ENCODE measurements at places on chromosomes 1 and 21. TPM values are rescaled to one million over a fixed set of nuclear protein-coding genes. Genes with fewer than 3 reads are reported as not detected.
A peak's percentile ranks its signal among the peaks of the same experiment; 100 is the strongest.

DNA sequence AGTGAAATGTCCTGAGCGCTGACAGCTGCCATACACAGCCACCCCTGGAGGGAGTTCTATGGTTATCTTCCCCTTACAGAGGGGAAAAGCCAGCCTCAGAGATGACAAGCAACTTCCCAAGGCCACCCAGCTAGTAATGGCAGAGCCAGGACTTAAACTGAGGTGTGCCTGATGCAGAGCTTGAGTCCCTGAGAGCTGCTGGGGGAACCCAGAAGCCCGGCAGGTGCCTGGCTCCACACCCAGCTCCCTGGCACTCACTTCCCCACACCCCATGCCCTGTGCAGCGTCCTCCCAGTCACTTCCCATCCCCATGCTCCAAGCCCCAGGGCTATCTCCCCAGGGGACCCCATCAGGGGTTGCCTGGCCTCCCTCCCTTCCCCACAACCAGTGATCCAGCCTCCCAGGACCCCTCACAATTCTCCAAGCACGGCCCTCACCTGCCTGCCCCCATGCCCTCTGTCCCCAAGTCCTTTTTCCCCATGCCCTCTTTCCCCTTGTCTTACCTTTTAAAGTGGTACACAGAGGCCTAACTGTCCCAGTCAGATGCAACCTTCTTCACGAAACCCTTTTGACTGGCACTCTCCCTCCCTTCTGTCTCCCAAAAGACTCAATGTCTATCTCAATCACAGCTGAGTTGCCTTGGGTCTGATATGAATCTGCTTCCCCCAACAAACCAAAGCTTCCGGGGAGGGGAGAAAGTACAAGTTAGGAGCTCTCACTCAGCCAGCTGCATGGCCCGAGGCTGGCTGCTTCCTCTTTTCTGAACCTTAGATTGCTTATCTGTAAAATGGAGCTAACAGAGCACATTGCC is 39.8 kb upstream of the LRP8 start:
- peak; percentile 63 for DNase-seq
- H3K27me3 ChIP-seq = no peaks in the 10 kb centered on the region
- H3K36me3 ChIP-seq = no peaks in the 10 kb centered on the region
- H3K27ac ChIP-seq = peak overlapping the region; percentile 77
- peaks cover 18% of the 10 kb centered on the region for H3K4me1 ChIP-seq

GRCh38 chr1:63023171-63023570 is 239.2 kb downstream of the ATG4C start:
- no peak for DNase-seq
- H3K4me1 ChIP-seq = no peaks in the 10 kb centered on the region
- H3K27ac ChIP-seq = no peak overlapping the region

DNA sequence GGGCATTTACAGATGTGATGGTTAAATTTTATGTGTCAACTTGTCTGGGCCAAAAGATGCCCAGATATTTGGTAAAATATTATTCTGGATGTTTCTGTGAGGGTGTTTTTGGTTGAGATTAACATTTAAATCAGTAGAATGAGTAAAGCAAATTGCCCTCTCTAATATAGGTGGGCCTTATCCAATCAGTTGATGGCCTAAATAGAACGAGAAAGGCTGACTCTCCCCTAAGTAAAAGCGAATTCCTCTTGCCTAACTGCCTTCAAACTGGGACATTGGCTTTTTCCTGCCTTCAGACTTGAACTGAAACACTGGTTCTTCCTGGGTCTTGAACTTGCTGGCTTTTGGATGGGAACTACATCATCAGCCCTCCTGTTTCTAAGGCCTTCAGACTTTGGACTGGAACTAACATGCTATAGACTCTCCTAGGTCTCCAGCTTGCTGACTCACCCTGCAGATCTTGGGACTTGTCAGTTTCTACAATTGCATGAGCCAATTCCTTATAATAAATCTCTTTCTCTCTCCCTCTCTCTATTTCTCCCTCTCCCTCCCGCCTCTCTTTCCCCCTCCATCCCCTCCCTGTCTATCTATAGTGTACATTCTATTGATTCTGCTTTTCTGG is 10.2 kb upstream of the NAV1 start:
- no peak overlapping the region for H3K4me3 ChIP-seq
- no peak for DNase-seq
- no peak overlapping the region for H3K27ac ChIP-seq
- peaks cover 29% of the 10 kb centered on the region for H3K36me3 ChIP-seq

DNA sequence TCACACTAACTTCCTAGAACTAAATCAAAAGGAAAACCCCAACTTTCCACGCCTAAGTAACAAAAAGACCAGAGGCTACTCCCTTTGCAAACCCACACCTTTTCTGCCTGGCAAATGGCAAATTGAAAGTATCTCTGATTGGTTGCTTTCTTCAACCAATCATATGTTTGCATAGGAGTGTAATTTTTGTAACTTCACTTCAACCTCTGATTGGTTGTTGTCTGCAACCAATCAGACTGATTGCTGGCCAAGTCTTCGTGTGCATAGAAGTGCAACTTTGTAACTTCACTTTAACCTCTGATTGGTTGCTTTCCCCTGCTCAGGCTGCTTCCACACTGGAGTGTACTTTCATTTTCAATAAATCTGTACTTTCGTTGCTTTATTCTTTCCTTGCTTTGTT is 36.9 kb upstream of the PADI2 start:
- peaks cover 15% of the 10 kb centered on the region for H3K36me3 ChIP-seq
- H3K27ac ChIP-seq = no peak overlapping the region
- no peak for DNase-seq
- H3K4me3 ChIP-seq = no peak overlapping the region
- H3K27me3 ChIP-seq = peaks cover 23% of the 10 kb centered on the region

DNA sequence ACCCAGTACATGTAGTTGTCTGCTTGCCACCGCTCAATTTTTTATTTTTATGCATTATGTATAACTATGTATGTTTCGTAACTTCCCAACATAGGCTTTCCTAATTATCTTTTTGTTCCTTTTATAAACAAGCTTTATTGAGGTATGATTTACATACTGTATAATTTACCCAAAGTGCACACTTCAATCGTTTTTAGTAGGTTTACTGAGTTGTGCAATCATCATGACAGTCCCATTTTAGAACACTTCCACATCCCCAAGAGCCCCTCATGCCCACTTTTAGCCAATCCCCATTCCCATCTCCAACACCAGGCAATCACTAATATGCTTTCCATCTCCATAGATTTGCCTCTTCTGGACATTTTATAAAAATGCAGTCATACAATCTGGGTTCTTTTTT is 14.3 kb upstream of the SLC1A7 start:
- no peaks in the 10 kb centered on the region for H3K4me1 ChIP-seq
- no peak for DNase-seq
- H3K27ac ChIP-seq = no peak overlapping the region
- no peak overlapping the region for H3K4me3 ChIP-seq
- H3K27me3 ChIP-seq = peaks cover 2% of the 10 kb centered on the region

GRCh38 chr1:74592580-74593355 is 80.4 kb upstream of the LRRC53 start:
- DNase-seq = no peak
- no peak overlapping the region for H3K27ac ChIP-seq
- H3K4me3 ChIP-seq = no peak overlapping the region

DNA sequence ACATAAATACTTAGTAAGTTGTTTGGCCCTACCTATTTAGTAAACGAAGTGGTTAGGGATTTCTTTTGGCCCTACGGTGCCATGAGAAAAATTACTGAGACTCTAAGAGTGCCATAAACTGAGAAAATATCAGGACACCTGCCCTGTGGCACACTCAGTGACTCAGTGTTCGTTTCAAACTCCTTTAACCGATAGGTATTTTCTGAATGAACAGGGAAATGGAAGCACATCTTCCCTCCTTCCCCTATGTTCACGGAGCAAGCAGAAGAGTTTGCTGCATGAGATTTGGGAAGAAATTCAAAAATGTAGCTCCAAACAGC is 134.2 kb downstream of the KAZN start:
- no peak overlapping the region for H3K27ac ChIP-seq
- H3K27me3 ChIP-seq = peaks cover 9% of the 10 kb centered on the region
- H3K4me1 ChIP-seq = no peaks in the 10 kb centered on the region
- H3K4me3 ChIP-seq = no peak overlapping the region
- no peaks in the 10 kb centered on the region for H3K36me3 ChIP-seq

- H3K36me3 ChIP-seq = no peaks in the 10 kb centered on the region
- H3K27me3 ChIP-seq = peaks cover 8% of the 10 kb centered on the region
- no peak overlapping the region for H3K27ac ChIP-seq
- peaks cover 27% of the 10 kb centered on the region for H3K4me1 ChIP-seq
- peak; percentile 18 for DNase-seq
- H3K4me3 ChIP-seq = no peak overlapping the region
Observed at GRCh38 chr1:204319462-204319861, 40.3 kb downstream of the PLEKHA6 start.

GRCh38 chr1:33848205-33848937 is 15.5 kb upstream of the HMGB4 start:
- DNase-seq = no peak
- H3K27me3 ChIP-seq = no peaks in the 10 kb centered on the region
- H3K4me3 ChIP-seq = no peak overlapping the region
- H3K27ac ChIP-seq = no peak overlapping the region
- no peaks in the 10 kb centered on the region for H3K4me1 ChIP-seq

DNA sequence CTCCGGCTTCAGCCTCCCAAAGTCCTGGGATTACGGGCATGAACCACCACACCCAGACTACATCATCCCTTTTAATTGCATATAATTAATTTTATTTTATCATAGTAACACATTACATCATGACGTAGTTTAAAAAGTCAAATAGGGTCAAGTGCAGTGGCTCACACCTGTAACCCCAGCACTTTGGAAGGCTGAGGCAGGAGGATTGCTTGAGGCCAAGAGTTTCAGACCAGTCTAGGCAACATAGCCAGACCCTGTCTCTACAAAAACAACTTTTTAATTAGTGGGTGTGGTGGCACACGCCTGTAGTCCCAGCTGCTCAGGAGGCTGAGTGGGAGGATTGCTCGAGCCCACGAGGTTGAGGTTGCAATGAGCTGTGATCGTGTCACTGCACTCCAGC is 20.7 kb downstream of the EFNA3 start:
- H3K4me3 ChIP-seq = no peak overlapping the region
- no peak for DNase-seq
- H3K27me3 ChIP-seq = peaks cover 13% of the 10 kb centered on the region
- H3K36me3 ChIP-seq = no peaks in the 10 kb centered on the region
- no peak overlapping the region for H3K27ac ChIP-seq

GRCh38 chr21:41767606-41768436 is 969 bp upstream of the RIPK4 start:
- peak; percentile 21 for DNase-seq
- H3K4me1 ChIP-seq = peaks cover 21% of the 10 kb centered on the region
- H3K4me3 ChIP-seq = peak overlapping the region; percentile 72
- H3K36me3 ChIP-seq = peaks cover 2% of the 10 kb centered on the region
- no peak overlapping the region for H3K27ac ChIP-seq

GRCh38 chr1:7671676-7672075 is 99.4 kb upstream of the VAMP3 start:
- peaks cover 5% of the 10 kb centered on the region for H3K27me3 ChIP-seq
- no peak overlapping the region for H3K27ac ChIP-seq
- no peaks in the 10 kb centered on the region for H3K36me3 ChIP-seq
- no peak overlapping the region for H3K4me3 ChIP-seq
- H3K4me1 ChIP-seq = no peaks in the 10 kb centered on the region
- DNase-seq = no peak

DNA sequence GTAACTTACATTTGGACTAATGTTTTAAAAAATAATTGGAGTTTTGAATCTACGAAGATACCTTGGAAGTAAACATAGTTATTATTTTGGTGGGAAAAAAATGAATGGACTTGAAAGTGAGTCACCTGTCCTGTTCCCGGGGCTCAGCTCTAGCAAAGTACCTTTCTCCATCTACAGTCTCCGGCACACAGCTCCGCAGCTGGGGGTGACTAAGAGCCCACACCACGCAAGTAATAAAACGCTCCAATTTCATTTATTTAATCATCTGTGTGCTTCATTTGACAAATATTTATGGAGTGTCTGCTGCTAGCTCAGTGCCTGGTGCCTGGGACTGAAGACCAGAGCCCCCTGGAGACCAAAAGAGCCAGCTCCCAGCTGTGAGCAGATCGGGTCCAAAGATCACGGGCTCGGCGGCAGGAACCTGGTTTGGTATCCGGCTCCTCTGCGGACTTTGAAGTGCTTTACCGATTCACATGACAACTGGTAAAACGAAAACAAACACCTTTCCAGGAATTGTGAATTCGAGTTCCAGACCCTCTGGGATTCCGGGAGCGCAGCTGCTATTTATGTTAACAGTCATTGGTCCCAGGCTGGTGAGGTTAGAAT is 1.7 kb upstream of the RIPK4 start:
- peak; percentile 31 for DNase-seq
- H3K27ac ChIP-seq = no peak overlapping the region
- H3K4me1 ChIP-seq = peaks cover 21% of the 10 kb centered on the region
- peaks cover 51% of the 10 kb centered on the region for H3K27me3 ChIP-seq
- peak overlapping the region; percentile 72 for H3K4me3 ChIP-seq

DNA sequence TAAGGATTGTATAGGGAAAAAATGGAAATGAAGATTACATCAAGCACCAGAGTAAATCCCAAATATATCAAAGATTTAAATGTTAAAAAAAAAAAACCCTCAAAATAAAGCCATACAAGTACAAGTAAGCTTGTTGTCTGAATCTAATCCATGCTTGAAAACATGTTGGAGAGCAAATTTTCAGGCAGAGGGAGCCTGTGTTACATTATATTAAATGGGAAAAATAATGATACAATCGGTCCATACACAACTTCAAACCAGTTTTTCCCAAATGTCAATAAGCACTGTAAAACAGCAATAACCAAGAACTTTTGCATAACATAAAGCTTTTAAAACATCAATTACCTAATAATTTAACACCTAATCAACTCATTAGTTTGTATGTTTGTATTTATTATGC is 949.4 kb upstream of the ADGRL4 start:
- no peak for DNase-seq
- H3K36me3 ChIP-seq = no peaks in the 10 kb centered on the region
- no peaks in the 10 kb centered on the region for H3K27me3 ChIP-seq

DNA sequence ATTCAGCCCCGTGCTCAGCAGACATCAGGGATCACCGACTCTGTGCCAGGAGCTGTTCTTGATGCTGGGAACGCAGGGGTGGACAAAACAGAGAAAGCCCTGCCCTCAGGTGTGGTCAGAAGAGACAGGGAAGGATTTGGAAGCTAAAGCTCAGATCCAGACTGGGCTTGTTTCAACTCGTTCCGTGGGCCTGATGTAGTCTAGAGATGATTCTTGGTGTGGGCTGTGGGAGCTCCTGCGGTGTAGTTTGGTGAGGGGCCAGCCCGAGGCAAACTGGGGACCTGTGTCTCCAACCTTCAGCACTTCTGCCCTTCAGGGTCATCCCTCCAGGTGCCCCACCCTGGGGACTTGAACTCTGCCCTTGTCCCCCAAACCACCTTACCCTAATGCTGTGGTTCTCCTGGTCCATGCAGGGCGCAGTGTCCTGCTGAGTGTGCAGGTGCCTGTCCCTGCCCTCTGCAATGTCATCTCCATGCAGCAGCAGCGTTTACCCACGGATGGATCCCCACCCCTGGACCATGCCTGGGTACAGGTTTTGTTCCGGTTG is 17.3 kb upstream of the ABCG1 start:
- no peaks in the 10 kb centered on the region for H3K27me3 ChIP-seq
- peaks cover 44% of the 10 kb centered on the region for H3K4me1 ChIP-seq
- no peaks in the 10 kb centered on the region for H3K36me3 ChIP-seq
- no peak for DNase-seq
- H3K4me3 ChIP-seq = no peak overlapping the region

- no peaks in the 10 kb centered on the region for H3K27me3 ChIP-seq
- H3K4me3 ChIP-seq = no peak overlapping the region
- peaks cover 59% of the 10 kb centered on the region for H3K36me3 ChIP-seq
- H3K27ac ChIP-seq = peak overlapping the region; percentile 73
Observed at GRCh38 chr1:45512641-45513054, 9.0 kb downstream of the PRDX1 start.

Gene BRINP3
- not detected for total RNA-seq

Gene OR10Z1
- total RNA-seq = not detected

Gene LBR
- total RNA-seq = 148 TPM

Gene TP73
- total RNA-seq = 0.62 TPM
